Activated CD8-positive, alpha-beta memory T cell treated with anti-CD3 and anti-CD28 coated beads for 1 hour (primary cell): ENCODE measurements at places on chromosomes 6 and 20.

DNA sequence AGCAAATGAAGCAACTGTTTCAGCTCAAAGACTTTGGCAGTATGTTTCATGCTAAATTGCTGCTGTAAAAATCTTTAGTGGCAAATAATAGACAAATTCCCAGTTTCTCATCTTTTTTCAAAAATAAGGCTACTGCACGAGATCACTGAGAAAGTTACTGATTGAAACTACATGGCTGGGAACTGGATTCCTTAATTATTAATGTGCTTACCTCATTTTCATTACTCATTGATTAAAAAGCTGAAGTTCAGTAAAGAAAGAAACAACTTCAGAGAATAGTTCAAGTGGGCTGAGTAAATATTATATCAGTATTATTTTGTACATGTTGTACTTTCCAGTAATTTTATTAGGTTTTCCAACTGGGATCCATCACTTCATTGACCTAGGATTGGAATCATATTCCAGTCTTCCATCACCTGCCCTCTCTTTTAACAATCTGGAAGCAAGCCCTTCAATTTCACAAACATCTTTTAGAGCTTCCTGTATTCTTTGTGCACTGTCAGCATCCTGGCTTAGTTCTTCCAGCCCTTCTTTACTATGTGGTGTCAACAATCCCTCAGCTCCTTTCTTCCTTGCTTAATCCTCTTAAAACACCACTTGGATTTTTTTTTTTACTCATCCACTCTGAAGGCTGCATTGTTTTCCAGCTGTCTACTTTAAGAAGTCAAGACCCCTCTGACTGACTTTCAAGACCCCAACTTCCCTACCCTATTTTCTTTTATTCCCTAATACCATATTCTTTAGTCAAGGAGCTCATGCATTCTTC, 4.3 kb downstream of the MEI4 start:
- DNase-seq, result no peak

DNA sequence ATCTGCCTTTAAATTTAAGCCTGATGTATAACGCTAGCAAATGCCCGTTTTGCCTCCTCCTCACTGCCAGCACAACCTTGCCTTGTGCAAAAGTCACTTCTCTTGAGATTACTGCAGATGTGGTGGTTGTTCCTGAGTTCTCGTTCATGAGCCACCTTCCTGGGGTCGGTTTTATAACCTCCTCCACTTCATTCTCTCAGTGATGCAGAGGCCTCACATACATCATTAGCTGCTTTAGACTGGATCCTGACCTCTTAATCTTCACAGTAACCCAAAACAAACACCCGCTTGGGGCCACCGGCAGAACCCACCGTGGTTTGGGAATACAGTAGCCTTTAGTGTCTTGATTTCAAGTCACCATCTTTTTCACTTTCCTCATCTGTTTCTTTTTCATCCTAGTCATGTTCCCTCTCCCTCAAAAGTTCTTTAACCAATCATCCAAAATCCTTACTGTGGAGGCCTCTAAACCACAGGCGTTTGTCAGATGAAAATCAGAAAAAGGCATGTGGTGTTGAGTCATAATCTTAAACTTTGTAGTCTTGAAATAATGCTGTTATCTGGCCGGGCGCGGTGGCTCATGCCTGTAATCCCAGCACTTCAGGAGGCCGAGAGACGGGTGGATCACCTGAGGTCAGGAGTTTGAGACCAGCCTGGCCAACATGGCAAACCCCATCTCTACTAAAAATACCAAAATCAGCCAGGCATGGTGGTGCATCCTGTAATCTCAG, 430.3 kb upstream of the SOX4 start:
- DNase-seq, result no peak

DNA sequence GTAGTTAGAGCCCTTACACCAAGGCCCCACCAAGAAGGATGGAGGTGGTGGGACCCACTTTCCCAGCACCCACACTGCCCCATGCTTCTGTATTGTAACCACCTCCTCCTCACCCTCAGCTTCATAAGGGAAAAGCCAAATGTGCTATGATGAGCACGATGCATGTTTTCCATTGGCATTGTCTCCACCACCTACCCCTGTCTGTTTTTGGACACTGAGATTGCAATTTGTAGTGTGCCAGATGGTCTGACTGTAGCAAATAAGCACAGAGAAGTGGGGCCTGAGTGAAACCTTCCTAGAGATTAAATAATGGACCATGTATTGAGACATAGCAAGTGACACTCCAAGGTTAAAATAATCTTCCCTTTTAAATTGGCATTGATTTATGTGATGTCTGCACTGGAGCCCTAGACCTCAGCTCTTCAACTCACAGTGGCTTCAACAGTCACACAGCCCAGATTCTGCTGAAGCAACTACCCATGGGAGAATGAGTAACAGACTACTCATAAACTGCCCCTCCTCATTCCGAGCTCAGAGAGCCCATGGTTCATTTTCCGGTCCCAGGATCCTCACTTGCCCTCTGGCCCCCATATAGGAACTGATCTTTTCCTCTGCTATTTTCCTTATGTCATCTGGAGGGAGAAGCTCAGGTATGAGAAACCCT, 177.9 kb downstream of the COL9A1 start:
- no peak for DNase-seq

DNA sequence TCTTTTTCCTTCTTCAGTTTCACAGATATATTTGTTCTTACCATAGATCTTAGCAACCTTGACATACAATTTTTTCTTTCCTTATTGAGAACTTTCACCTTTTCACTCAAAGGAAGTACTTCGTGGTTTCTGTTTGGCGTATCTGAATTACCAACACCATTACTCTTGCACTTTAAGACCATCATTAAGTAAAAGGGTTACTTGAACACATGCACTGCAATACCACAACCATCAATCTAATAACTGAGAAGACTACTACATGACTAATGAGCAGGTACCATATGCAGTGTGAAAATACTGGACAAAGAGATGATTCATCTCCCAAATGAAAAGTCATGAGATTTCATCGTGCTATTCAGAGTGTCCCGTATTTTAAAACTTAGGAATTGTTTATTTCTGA, 21.7 kb upstream of the SENP6 start:
- DNase-seq, result no peak

DNA sequence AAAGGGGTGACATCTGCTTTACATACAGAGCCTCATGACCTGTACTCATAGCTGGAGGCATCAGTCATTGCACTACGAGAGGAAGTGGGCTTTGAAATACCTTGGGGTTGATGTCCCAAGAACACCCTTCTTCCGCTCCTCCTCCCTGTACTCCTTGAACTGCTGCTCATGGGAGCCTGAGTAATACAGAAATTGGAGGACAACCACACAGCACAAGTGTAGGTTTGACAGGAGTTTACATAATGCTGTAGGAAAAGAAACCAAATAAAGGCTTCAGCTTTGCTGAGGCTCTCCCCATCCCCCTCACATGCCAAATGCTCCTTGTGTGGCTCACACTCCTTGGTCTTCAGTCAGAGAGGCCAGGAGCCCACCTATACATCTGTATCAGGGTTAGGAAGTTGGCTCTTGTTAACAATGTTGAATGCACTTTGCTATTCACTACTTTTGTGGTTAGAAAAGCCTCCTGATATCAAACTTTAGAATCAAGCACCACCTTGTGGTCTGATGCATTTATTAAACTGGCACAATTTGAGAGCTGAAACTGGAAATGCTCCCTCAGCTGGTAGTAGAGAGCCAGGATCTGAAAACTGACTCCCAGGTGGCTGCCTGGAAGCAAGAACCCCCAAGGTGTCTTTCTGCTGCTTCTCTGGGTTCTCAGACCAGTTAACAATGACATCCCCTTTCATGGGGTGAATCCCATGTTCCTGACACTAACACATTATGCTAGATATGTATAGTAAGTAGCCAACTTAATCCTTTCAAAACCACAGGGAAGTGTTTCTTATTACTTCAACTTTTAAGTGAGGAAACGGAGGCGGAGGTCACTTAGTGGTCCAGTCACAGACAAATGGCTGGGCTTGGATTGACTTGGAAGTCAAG, 56.2 kb upstream of the EDN1 start:
- no peak for DNase-seq

GRCh38 chr6:150176152-150176551, 33.3 kb downstream of the PPP1R14C start:
- no peak for DNase-seq

DNA sequence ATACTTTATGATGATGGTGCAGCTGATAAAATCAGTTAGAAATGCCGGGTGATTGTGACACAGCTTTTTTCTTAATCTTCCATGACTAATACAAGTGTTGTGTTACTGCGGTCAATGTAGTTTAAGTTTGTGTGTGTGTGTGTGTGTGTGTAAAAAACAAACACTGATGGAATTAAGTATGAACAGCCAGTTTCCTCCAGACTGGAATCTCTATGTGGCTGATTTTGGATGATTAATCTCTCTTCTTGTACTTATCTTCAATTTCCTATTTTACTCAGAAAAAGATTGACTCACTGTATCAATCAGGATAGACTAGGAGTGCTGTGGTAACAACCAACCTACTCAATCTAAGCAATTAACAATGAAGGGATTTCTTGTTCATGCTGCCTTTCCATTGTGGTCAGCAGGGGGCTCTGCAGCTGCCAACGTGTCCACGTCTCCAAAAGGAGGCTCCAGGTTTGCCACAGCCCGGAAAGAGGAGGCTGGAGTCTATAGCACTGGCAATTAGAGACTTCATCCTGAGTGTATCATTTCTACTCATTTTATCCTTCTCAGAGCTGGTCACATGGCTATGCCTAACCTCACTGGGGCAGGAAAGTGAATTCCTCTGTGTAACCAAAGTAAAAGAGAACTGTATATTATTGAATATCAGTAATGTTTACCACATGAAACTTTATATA, 107.7 kb downstream of the CD109 start:
- no peak for DNase-seq

DNA sequence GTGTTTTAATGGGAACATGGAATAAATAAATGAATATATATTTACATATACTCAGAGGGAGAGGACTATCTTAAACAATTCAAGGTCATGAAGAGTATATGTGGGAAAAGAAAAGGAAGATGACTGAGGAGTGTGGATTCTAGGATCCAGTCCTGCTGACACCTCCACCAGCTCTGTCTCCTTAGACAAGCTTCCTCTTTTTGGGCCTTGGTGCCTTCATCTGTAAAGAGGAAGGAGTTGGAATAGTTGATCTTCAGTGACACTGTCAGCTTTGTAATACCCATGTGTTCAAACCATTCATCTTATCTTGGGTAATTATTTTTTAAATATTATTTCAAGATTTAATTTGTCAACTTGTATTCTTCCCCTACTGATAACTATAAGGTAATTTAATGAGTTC, 338.0 kb downstream of the ADGRB3 start:
- no peak for DNase-seq

DNA sequence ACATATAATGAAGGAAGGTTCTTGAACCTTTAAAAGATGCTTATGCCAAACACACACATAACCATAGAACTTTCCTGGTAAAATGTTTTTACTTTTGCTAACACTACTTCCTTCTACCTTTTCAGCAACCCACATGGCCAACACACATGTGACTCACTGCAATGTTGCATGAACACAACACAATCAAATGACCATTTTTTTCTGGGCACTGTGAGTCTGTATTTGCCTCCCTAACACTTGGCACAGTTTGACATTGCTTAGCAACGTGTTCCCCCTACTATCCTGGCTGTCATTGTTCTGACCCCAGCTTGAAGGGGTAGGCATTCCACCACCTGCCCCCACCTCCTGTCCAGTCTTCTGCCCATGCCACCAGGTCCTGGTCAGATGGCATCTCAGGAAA, 204.8 kb upstream of the PRND start:
- DNase-seq, result no peak

DNA sequence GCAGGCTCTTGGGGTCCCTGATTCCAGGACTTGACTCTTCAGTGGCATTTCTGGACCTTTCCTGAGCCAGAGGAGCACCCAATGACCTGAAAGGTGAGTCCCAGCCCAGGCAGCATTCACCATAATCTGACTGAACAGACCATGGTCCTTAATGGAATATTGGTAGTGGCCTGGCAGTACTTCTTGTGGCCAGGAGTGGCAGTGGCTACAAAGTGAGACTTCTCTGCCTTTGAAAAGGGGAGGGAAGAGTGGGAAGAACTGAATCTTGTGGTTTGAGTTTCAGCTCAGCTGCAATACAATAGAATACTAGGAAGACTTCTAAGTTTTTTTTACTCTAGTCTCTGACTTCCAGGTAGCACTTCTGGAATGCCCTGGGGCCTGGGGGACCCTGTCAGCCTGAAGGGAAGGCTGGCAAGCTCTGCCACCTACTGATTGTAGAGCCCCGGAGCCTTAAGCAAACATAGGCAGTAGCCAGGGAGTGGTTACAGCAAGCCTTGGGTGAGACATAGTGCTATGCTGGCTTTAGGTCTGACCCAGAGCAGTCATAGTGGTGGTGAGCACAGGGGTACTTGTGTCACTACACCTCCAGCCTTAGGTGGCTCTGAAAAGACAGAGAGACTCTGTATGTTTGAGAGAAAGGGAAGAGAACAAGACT, 674.2 kb upstream of the MANEA start:
- DNase-seq, result no peak

GRCh38 chr6:141097471-141097870, 1035.3 kb upstream of the GJE1 start:
- no peak for DNase-seq

DNA sequence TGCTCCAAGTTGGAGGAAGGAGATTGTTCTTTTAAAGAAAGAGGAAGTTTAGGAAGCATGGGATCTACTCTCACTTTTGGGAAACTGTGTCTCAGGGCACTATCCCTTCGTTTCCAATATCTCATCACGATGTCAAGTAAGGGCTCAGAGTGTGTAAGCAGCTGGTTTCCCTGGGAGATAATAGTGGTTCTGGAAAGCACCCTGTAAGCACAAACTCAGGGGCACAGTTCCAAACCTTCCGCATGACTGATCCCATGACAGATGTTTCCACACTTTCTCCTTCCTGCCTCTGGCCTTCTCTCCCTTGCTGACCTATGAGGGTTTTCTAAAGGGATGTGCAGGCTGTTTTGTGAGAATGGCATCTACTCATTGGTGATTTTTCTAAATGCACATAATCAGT, 33.9 kb downstream of the ADTRP start:
- DNase-seq, result no peak

- no peak for DNase-seq
These were observed 69.2 kb upstream of the SMIM29 start for GRCh38 chr6:34317882-34318498.

- DNase-seq, result no peak
These were observed 574.3 kb downstream of the COL12A1 start for GRCh38 chr6:74631564-74631963.

DNA sequence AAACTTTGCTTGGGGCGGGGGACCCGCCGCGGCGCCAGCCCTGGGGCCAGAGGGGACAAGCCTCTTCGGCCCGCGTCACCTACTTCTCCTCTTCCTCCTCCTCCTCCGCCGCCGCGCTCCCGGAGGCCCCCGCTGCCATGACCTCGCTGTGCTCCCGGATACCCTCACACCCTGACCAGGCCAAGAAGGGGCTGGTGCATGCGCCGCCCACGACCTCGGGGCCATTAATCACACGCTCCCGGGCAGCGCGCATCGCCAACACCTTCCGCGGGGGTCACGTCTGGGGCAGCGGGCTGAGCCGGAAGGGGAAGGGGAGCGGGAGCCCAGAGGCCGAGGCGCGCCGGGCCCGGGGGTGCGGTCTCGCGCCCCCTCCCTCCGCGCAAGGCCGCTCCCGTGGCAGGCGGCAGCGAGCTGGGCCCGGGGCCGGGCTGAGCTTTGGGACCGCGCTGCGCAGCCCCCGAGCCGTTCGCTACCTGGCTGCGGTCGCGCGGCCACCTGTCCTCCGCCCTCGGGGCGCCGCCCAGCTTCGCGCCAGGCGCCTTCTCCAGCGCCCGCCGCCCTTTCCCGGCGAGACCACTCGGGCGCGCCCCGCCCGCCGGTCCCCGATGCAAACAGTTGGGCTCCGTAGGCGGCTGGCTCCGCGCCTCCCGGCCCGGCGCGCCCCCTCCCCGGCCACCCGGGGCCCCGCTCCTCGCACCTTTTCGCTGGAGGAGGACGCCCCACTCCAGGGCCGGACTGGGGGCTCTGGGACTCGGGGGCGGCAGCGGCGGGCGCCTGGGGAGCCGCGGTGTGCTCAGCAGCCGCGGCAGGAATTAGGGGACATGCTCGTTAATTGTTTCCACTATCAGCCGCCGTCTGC, 575 bp upstream of the CNR1 start:
- DNase-seq, result no peak
